Jurkat, Clone E6-1 (cell line): ENCODE measurements at places on chromosomes 16 and 17.

DNA sequence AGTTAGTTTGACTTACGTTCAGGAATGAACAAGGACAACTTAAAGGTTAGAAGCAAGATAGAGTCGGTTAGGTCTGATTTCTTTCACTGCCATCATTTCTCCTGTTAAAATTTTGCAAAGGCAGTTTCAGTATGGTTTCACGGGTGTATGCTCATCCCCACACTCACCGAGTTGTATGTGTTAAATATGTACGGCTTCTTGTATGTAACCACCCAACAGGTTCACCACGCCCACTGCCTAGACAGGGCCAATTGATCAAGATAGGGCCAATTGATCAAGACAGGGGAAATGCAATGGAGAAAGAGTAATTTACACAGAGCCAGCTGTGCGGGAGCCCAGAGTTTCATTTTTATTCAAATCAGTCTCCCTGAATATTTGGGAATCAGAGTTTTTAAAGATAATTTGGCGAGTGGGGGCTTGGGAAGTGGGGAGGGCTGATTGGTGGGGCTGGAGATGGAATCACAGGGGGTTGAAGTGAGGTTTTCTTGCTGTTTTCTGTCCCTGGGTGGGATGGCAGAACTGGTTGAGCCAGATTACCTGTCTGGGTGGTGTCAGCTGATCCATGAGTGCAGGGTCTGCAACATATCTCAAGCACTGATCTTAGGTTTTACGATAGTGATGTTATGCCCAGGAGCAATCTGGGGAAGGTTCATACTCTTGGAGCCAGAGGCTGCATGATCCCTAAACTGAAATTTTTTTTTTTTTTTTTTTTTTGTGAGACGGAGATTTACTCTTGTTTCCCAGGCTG is 62.4 kb upstream of the PLCG2 start:
- no peak for DNase-seq

GRCh38 chr16:31141489-31142108 is 6.1 kb upstream of the PRSS8 start:
- DNase-seq = no peak

DNA sequence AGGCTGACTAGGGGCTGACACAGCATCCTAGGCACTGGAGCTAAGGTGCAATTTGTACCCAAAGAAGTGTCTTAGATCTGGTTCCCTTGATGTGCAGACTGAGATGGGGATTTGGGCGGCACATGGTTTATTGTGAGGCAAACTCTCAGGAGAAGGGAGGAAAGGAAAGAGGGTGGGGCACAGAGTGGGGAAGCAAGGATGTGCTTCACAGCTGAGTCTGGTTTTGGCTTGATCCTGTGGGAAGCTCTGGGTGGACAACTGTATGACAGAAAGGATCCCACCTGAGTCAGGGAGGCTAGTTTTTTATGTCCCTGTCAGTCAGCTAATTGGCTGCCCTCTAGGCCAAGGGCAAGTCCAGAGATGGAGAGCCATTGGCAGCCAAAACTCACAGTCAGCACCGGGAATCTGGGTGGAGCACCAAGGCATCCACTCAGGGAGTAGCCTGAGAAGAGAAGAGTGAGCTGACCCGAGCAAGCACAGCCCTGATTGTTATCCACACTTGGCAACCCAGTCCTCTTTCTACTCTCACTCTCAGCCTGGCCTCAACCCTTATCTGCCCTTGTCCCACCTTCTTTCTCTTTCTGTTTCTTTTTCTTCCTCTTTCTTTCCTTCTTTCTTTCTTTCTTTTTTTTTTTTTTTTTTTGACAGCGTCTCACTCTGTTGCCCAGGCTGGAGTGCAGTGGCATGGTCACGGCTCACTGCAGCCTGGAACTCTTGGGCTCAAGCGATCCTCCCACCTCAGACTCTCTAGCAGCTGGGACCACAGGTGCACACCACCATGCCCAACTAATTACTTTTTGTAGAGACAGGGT is 12.0 kb downstream of the ARL4D start:
- no peak for DNase-seq

DNA sequence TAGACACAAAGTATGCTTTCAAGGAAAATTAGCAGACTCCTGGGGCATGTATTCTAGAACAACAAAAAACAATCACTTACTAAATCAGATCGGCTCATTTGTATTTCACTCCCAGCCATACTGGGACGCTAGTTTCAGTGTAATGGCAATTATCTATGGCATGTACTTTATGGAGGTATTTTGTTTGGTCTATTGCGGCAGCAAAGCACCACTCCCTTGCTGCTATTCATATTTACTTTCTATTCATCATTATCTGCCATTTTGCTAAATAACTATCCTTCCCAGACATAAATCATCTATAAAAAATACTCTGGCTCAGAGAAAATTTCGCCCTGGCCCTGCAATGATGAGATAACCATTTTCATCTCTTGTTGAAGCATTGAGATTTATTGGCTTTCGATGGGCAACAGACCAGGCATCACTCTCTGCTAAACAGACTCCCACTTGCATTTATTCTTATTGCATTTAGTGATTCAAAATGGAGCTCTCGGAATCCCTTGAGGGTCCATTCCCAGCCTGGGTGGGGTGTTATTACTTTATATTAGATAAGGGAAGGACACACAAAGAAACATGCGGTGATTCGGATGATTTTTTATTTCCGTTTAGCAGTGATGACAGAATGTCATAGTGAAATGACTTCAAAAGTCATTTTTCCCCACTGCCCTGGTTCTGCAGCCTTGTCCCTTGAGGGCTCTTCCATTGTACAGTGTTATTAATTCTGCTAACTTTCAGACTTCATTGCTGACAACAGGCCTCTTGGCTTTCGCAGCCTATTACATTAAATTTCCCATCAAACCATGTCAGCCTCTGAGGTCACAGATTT is 225.8 kb downstream of the IRX3 start:
- no peak for DNase-seq

GRCh38 chr16:86727131-86727530 is 148.8 kb downstream of the FOXL1 start:
- DNase-seq = no peak

DNA sequence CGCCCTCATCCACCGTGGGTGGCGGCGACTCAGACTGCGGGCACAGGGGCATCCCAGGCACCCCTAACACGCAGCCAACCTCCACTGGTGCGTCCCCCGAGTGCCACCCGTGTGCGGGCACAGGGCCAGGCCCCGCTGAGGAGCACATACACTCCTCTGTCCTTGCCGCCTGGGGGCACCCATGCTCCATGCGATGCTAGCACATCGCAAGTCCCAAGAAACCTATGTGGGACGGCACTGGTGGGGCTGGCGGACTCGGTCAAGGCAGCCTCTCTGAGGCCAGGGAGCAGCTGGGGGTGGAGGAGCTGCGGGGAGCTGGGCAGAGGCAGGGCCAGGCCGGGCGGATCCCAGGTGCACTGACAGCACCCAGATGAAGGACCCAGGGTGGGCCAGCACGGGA is 4.0 kb downstream of the ZNF598 start:
- DNase-seq = no peak

GRCh38 chr17:58528443-58528842 is 14.0 kb upstream of the MTMR4 start:
- no peak for DNase-seq

DNA sequence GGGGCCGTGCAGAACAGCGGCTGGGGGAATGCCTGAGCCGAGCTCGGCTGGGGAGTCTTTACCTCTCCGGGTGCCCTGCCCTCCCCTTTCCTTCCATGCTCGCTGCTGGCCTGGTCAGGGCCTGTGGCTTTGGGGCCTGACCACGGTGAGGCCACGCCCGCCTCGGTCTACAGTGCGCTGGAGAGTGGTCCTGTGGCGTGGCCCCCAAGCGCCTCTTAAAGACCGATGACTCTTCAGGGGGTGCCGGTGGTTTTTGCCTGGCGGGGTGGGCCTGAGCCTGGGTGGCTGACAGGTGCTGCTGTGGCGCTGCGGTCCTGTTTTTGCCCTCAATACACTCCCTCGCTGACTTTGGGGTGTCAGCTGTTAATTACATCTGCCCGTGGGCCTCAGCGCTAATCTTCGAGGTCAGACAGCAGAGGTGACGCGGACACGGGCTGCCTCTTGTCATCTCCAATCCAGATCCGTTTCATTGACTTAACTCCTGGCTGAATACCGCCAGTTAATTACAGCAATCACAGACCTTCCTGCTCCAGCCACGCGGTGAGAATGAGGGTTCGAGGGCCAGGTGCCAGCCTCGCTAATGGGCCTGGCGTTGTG is 29.7 kb downstream of the GSE1 start:
- DNase-seq = no peak
